Posterior cingulate gyrus (tissue), 11 donors: ENCODE measurements at places on chromosomes 12 and 14.

GRCh38 chr14:52801014-52801712 lies 9.8 kb upstream of the GNPNAT1 start:
- no peak for DNase-seq

GRCh38 chr14:67490196-67490595 lies 1.7 kb upstream of the TMEM229B start:
- no peak for DNase-seq

DNA sequence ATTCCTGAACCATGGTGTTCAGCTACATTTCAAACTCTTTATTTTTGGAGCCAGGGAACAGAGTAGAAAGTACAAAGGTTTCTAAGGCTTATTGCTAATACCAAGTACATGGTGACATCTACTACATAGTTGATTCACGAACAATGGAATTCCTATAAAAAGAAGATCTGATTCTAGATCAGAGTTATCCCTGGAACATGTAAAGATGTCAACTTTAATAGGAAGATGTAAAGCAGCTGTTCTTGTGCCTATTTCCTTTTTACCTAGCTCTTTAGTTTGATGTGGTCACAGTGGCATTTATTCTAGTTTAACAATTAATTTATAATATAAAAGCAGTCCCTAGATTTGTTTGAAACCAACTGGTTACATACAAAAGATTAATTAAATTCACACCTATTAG lies 99.5 kb downstream of the NUBPL start:
- no peak for DNase-seq

- DNase-seq: no peak
These were observed 68.5 kb upstream of the FUT8 start for GRCh38 chr14:65344011-65344410.

DNA sequence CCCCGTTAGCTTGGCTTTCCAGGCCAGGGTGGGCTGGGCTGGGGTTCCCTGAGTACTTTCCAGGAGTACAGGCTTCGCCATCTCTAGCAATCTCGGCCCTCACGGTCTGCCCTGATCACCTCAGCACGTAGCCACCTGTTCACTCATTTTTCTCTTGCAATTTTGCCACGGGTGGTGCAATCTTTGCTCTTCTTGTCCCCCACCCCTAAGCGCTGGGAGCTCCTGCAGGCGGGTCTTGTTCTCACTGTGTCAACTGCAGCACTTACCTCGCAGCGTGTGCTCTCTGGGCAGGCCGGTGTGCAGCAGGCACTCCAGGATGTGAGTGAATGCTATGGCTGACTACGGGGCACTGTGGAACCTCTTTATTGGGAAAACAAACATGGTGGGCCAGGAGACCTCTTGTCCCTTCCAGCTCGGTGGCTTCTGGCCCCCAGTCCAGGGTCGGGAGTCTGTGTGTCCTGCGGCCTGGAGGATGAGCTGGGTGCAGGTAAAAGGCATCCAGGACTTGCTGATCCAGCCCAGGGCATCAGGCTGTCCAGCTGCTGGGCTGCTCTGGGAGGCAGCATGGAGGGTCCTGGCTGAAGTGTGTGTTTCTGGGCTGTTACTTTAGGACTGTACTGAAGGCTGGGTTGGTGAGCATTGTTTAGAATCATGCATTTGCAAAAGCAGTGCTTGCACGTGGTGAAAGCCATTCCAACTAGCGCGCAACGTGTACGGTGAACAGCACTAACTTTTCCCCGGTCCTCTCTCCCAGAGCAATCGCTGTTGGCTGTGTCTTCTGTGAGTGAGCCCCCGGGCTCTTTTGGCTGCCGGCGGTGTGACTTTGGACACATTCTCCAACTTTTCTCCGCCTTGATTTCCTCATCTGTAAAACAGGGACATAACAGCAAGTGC lies 1.5 kb upstream of the ULK1 start:
- peak; percentile 64 for DNase-seq

DNA sequence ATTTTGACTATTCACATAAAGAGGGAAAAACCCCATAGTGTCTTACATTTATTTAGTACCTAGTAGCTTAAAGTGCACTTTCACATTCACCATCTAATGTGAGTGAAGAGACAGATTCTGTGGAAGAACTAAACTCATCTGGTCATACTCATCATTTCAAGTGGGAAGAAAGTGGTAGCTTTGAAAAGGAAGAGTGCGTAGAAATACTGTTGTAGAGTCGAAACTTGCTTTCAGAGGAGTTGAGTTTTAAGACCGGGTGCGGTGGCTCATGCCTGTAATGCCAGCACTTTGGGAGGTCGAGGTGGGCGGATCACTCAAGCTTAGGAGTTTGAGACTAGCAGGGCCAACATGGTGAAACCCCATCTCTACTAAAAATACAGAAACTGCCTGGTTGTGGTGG lies 222.2 kb downstream of the ERC1 start:
- DNase-seq: no peak

DNA sequence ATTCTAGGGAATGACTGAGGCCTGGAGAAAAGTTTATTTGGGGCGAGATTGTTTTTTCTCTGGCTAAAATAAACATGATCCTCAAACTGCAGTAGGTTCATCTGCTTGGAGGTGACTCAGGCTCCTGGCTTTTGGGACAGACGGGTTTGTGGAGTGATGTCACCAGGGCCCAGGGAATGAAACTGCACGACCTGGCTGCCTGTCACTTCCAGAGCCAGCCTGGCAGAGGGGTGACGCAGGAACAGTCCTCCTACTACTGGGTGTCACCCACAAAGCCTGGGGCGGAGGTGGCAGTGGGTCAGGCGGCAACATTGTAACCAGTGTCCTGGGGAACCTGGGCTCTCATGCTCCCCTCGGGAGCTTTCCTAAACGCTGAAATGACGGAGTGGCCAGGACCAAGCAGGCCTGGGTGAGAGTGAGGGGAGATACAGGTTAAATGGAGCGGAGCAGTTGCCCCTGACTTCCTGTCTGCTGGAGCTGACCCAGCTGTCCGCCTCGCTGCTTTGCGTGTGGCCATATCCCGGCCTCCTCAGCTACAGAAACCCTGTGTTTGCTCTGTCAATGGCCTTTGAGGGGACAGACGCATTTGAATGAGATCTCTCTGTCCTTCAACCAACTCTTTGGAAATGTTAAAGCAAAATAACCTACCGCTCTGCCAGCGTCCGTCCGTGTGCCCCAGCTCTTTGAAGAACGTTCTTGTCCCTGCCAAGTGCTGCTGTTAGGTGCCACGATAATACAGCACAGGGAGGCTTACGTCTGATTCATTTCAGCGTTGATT lies 6.5 kb downstream of the HIP1R start:
- DNase-seq: peak; percentile 52

GRCh38 chr12:24920141-24920540 lies 28.8 kb downstream of the BCAT1 start:
- no peak for DNase-seq

DNA sequence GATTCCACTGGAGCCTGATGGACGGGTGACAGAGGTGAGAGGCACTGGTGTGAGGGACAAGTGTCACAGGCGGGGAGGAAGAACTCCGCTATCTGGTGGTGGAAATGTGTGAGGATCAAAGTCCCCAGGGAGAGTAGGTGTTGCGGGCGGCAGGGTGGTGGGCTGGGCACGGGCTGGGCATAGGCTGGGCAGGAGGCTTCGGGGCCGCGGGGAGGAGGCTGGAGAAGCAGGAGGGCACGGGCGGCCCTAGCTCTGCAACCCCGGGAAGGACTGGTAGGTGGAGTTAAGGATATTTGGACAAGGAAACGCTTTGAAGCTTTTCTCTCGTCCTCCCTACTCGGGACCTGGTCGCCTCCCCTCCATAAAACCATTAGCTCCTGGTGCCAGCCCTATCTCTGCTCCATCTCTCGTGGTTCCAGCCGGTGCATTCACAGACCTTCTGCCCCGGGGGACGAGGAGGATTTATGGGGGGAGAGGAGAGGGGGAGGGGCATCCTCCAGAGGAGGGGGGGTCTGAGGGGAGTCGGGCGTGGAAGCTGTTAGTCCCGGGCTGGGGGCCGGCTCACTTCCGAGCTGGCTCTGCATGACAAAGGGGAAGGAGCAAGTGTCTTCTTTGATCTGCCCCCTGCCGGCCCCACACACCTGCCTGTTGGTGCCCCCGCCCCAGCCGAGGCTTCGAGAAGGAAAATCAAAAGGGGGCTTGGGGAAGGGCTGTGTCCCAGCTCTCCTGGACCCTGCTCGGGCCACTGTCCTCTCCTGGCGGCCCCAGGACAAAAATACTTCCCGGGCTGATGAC lies 504 bp downstream of the WNT5B start:
- DNase-seq: no peak

DNA sequence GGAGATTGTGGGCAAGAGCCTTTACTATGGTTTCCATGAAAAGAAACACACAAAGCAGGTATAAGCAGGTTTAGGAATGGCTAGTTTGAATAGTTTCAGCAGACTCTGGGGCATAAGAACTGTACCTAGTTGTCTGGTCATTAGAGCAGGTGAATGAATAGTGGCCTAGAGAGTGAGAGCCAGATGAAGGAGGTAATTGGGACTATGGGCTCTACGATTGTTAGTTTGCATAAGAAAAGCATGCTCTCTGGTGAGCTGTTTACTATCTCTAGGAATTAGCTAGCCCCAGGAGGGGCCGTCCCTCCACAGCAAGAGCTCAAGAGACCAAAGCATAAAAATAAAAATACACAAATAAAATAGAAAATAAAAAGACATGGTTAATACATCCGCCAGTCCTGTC lies 397.5 kb upstream of the GARIN6 start:
- no peak for DNase-seq

- no peak for DNase-seq
These were observed 96.5 kb downstream of the BCAT1 start for GRCh38 chr12:24852420-24852819.

DNA sequence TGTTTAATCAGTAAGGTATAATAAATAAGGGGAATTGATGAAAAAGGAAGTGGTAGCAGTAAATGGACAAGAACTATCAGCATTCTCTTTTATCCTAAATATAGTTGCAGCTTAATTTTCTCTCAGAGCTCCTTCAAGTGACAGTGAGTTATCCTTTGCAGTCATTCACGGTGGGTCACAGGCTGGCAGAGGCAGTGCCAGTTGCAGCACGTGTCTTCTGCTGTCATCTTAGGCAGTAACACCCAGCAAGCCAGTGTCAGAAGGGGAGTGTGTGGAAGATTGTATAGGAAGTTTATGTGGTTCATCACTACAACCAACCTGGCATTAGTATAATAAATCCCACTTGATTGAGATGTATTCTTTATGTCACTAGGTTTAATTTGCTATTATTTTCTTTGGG lies 170.0 kb downstream of the CCDC91 start:
- DNase-seq: no peak

DNA sequence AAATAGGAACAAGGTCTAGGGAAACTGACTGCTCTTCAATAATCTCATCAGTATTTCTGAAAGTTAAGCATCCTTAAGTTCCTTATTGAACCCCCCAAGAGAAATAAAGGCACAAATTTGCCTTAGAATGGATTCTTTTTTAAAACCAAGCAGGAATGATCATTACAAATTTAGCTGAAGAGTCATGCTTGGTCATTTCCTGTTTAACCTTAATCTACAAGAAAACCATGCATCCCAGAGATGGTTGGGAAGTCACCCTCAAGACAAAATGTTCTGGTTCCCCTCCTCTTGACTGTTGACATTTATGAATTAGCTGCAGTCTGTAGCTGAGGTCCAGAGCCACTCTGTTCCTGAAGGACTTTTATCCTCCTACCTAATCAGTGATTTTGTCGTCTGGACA lies 291.8 kb upstream of the G2E3 start:
- no peak for DNase-seq

GRCh38 chr12:45357539-45358417 lies 141.9 kb downstream of the ANO6 start:
- no peak for DNase-seq

DNA sequence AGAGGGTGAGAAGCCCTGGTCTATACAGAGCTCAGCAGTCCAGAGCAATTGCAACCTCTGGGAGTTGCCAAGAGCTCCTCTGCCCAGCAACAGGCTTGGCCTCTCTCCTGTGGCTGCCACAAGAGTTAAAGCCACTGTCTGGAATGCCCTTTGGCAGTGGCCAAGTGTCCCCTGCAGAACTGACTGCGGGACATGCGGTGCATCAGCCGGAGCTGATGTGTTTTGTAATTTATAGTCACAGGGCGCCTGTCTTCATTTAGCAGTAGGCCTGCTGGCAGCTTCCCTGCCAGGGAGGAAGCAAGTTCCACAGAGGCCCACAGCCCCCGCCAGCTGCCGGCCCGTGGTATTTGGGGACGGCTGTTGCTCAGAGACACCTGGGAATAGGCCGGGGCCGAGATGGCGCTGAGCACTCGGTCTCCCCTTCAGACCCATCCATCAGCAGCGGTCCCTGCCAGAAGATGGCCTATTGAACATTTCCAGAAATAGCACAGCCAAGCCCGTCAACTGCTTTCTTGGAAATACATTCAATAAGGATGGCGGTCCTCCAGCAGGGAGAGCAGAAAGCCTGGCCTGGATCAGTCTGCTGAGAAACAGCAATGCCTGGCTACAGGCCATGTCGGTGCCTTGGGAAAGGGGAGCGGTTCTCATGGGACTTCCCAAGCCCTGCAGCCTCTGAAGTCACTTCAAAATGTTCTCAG lies 217.4 kb downstream of the CRADD start:
- peak; percentile 92 for DNase-seq

GRCh38 chr12:27400856-27401354 lies 45.6 kb upstream of the SMCO2 start:
- no peak for DNase-seq

DNA sequence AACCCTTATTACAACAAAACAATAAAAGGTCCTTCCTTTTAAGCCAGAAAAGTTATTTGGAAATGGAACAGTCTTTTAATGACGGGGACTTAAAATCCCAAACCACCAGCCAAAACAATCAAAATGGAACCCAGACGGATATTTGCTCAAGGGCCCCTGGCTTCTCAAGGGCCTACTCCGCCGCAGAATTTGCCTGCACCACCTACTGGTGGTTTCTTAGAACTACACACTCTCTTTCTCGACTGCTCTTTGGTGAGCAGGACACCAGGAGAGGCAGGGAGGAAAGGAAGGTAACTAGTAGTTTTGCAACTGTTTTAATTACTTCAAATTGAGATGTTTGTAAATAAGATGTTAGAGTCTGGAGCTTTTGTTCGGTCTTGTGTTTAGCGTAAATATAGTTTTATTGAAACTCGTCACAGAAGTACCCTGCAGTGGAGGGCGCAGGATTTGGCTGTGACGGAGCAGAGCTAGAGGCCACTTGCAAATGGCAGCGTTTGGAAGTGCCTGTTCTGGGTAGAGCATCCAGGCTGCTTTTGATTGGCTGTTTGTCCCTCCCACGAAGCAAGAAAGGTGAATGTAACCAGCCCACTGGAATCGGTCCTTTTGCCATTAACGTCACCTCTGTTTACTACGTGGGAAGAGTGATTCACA lies 238.5 kb downstream of the CACNA1C start:
- DNase-seq: no peak

- DNase-seq: no peak
These were observed 486.2 kb downstream of the NELL2 start for GRCh38 chr12:44389896-44390295.

- DNase-seq: no peak
These were observed 17.9 kb upstream of the EML1 start for GRCh38 chr14:99775351-99775750.
